ENCODE measurements at places on chromosomes 13 and 19.
A peak's percentile ranks its signal among the peaks of the same experiment; 100 is the strongest.

- DNase-seq = no peak
These were observed 47.7 kb upstream of the SPATA13 start for GRCh38 chr13:24112791-24113190.

GRCh38 chr19:33634361-33635091 is 12.8 kb downstream of the CHST8 start:
- no peak for DNase-seq

GRCh38 chr13:100214886-100215285 is 126.0 kb downstream of the PCCA start:
- peak; percentile 59 for DNase-seq

- peak; percentile 1 for DNase-seq
These were observed at the start of gene ZNF728 for GRCh38 chr19:23002690-23003422. TSS of gene ZNF728 (minus strand) at chr19:23003176. CDS start at chr19:23003030, 146 bp downstream.

DNA sequence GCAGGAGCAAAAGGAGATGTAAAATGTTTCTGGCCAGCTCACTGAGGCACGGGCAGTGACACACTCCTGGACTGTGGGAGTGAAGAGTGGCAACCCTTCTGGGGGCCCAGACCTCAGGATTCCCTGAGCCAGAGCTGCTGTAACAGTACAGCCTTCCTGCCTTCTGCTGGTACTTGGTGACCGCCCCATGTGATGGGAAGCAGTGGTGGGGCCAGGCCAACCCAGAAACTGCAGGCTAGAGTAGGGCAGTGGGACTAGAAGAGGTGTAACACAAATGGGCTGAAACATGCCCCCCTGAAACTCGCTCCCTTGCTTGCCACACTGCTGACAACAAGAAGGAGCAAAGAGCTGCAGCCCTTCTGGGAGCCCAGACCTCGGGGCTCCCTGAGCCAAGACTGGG is 217.1 kb upstream of the TRPC4 start:
- DNase-seq = no peak

- no peak for DNase-seq
These were observed 54.8 kb downstream of the MCF2L start for GRCh38 chr13:113023694-113024430.

- DNase-seq = peak; percentile 15
These were observed 33.3 kb upstream of the MICU2 start for GRCh38 chr13:21637296-21637695.

- DNase-seq = no peak
These were observed 16.8 kb downstream of the EPN1 start for GRCh38 chr19:55691561-55692481.

- peak; percentile 91 for DNase-seq
These were observed 2.9 kb upstream of the C19orf85 start for GRCh38 chr19:55467236-55468053.

GRCh38 chr13:59834801-59835200 is 328.9 kb downstream of the DIAPH3 start:
- peak; percentile 24 for DNase-seq

DNA sequence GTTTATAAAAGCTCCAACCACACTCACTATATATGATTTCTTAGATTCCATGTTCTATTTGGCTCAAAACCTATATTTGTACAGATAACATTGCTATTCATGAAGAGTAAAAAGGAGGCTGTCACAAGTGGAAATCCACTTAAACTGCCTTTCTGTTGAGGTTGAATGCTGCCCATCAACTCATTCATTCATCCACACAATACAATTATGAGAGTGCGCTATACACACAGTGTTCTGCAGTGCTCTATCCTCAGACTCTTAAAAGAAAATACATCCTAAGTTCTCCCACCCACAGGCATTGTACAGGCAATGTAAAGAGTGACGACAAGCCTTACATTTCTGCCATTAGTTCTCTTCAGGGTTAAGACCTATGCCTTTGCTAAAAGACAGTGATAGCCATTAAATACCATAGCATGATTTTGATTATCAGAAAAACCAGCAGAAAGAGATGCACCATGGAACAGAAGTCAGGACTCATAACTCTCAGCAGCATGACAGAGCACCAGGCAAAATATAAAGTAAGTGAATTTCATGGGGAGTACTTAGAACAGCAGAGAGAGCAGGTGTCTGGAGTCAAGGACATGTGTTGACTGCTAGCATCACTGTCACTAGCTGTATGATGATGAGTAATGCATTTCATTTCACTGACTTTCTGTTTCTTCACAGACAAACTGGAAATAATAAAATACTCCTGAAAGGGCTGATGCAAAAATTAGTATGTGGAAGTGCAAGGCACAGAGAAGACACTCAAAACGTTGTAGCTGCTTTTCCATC is 218.0 kb downstream of the RBM26 start:
- DNase-seq = no peak

DNA sequence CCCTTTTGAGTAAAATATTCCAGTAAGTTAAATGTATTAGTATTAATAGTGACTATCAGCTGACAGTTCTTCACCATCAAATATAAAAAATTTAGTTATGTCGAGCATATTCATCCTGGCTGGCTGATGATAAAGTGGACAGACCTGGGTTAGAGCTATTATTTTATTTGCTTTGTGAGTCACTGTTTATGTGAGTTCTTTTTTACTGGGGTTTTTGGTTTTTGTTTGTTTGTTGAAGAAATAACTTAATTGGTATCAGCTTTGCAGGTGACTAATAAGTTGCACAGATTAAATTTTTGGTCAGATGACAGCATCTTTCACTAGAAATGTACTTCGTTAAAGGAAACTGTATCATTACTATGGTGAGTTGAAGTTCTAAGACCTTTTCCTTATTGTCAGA is 224.7 kb downstream of the GGACT start:
- peak; percentile 67 for DNase-seq

DNA sequence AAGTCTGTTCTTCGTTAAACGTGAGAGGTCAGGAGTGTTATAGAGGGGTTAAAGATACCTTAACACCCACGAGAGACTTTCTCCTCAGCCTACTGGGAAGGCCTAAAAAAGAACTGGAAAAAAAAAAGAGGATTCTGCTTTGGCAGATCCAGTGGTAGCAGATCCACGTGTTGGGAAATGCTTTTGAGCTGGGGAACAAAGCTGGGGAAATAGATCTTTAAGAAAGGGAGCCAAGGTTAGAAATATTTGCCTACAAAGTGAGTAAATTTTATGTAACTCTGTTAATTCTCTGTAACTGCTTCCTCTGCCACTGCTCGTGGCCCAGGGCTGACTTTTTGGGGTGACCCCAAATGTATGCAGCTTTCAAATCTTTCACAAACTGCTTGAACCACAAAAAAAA is 11.7 kb downstream of the RFX2 start:
- DNase-seq = no peak

GRCh38 chr13:99371956-99372355 is 64.8 kb upstream of the GPR183 start:
- no peak for DNase-seq

DNA sequence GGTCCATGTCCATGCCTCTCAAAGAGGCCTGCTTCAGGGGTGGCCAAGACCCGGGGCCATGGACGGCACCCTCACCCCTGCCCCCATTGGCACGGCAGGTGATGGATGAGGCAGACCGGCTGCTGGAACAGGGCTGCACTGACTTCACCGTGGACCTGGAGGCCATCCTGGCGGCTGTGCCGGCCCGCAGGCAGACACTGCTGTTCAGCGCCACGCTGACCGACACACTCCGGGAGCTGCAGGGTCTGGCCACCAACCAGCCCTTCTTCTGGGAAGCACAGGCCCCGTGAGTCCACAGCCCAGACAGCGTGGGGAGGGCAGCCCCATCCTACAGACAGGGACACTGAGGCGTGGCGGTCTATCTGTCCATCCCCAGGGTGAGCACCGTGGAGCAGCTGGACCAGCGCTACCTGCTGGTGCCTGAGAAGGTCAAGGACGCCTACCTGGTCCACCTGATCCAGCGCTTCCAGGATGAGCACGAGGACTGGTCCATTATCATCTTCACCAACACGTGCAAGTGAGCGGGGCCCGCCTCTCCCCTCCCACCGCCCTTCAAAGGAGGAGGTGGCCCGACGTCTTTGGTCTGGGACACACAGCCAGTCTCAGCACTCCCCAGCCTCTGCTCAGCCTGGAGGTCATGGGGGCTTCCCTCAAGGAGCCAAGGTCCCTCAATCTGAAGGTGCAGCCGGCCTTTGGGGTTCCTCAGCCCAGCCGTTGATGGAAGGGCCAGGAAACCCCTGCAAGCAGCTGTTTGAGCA is 2.9 kb downstream of the DDX49 start:
- DNase-seq = no peak

DNA sequence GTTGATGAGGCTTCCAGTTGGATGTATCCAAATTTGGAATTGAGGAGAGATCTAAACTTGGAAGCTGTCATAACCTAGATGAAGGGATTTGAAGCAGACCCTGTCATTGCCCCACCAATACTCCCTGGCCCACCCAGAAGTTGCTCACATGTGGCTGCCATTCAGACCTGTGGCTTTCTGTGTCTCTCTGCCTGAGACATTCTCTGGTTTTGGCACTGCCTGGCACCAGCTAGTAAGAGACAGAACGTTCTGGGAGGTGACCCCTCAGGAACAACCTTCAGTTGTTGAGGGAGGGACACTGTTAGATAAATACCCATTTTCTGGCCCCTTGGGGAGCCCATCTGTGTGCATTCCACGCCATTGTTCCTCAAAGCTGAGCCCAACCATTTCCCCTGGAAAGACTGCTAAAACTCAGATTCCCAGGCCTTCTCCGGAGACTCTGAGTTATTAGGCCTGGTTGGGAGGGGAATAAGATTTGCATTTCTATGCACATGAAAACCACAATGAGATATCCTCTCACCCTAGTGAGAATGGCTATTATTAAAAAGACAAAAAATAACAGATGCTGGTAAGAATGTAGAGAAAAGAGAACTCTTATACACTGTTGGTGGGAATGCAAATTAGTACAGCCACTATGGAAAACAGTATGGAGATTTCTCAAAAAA is 290.4 kb downstream of the TSHZ3 start:
- DNase-seq = no peak

DNA sequence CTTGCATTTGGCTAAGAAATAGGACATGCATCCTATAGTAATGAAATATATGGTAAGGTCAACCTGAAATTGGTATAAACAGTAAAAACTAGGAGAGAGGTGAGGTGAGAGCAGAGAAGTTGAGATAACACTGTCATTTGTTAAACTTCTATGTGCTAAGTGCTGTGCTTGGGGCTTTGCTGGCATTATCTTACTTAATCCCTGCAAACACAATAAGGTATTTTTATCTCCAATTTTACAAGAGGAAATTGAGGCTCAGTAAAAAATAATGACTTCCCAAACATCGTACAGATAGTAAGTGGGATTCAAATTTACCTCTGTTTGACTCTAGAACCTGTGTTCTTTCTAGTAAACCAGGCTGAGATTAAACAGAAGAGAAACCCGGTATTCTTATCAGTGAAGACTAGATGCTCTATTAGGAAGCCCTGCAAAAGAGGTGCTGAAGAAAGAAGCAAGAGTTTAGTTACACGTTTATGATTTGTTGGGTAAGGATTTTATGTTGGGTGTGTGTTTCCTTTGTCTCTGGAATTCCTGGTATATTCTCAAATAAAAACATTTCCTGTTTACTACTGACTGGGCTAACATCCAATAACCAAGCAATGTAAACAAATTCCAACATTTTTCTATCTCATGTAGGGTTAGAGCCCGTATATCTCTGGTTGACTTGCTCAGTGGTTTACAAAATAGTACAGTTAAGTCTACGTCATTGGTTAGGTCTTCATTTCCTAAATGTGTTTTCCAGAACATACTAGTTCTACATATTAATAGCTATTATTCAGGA is 137.3 kb upstream of the FNDC3A start:
- peak; percentile 38 for DNase-seq

DNA sequence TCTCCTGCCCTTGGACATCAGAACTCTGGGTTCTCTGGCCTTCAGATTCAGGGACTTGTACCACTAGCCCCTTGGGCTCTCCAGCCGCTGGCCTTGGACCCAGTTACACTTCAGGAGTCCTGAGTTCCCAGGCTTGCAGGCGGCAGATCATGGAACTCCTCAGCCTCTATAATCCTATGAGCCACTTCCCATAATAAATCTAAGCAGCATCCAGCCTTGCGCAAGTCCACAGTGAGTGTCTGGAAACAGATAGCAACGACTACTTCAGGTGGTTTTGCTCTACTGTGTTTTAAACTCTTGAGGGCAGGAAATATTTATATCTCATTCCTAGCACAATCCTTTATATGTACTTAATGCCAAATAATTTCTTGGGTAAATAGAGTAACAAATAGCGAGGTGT is 92.3 kb downstream of the COL4A1 start:
- peak; percentile 50 for DNase-seq

- DNase-seq = no peak
These were observed 644 bp downstream of the MED26 start for GRCh38 chr19:16627193-16627927.

DNA sequence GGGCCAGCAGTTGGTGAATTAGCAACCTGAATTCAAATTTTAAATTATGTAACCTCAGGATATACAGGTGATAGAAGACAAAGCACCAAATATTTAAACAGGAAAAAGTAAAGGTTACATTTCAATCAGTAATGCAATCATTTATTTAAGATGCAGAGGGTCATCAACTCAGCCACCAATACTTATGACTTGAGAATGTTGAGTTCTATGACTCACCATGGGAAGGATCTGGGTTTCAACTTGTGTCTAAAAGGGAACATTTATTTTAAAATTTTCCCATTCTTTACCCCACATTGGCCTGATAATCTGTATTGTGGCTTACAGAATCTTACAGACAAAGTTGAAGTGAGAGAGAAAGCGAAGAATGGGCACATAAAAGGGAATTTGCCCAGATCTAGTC is 418.0 kb downstream of the NDFIP2 start:
- DNase-seq = peak; percentile 59

DNA sequence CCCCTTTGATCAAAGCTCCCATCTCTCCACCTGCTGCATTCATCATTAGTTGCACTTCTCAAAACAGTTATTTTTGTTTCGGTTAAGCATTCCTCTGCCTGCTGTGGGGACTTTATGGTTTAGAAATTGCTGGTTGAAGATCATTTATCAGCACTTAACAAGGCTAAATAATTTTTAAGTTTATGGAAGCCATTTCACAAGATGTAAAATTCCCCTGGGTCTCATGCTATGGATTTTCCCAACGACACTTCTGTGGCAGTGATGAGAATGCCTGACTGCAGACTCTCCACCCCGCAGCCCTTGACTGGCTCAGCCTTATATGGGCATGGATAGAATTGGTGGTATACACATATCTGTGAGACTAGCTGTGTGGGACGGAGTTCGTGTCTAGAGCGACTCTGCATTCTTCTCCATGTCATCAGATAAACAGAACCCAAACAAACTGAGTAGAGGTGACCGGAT is 52.8 kb downstream of the COL4A2 start:
- DNase-seq = no peak

DNA sequence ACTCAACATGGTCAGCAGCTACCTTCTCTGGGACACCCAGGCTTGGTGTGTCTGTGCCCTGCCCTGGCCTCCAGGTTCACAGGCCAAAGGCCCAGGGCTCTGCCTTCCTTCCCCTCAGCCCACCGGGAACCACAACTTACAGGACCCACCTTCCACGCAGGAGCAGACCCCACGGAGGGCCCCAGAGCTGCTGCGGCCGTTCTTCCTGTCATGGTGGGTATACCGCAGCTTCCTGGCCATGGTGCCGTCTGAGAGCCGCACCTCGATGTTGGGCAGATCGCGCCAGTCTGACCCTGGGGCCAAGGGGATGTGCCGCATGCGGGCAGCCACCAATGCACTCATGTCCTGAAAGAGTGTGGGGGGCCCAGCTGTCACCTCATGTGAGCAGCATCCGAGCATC is 17.2 kb upstream of the EIF3G start:
- no peak for DNase-seq

GRCh38 chr19:16834747-16835146 is 5.5 kb downstream of the SIN3B start:
- no peak for DNase-seq

All from foreskin fibroblast (primary cell).